ENCODE measurements at places on chromosomes 5 and 9. TPM values are rescaled to one million over a fixed set of nuclear protein-coding genes. Genes with fewer than 3 reads are reported as not detected.

LRRC19 gene
- 0.44 TPM for polyA plus RNA-seq

PKD2L2 gene
- polyA plus RNA-seq: 0.21 TPM

ZNF483 gene
- polyA plus RNA-seq: 6.7 TPM

AMBP gene
- polyA plus RNA-seq: not detected

ATP10B gene
- 4.1 TPM for polyA plus RNA-seq

TNC gene
- 157 TPM for polyA plus RNA-seq

Data from spinal cord (tissue), 10 donors.